ENCODE measurements at places on chromosomes 3 and 15.

- no peak for DNase-seq
- H3K36me3 ChIP-seq: no peaks in the 10 kb centered on the region
- no peaks in the 10 kb centered on the region for H3K27me3 ChIP-seq
- H3K27ac ChIP-seq: no peak overlapping the region
- no peak overlapping the region for H3K4me3 ChIP-seq
- no peaks in the 10 kb centered on the region for H3K4me1 ChIP-seq
Observed at GRCh38 chr3:27311400-27311799, 57.8 kb downstream of the NEK10 start.

DNA sequence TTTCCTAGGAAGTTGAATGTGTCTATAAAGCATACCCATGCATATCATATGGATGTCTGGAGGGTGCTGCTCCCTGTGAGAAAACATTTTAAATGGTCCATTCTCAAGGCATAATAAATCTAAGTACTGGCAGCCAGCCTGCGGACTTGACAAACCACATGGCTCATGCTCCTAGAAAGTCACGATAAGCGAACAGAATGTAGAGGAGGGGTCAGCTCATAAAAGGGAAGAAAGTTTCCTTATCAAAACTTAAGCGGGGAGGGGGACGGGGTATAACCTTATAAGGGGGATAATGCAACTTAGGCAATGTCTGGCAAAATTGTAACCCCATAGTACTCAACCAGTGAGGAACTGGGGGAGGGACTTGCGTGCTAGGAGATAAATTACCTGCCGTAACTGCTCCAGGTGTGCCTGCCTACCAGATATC is 159.8 kb upstream of the LMCD1 start:
- H3K27ac ChIP-seq: no peak overlapping the region
- no peaks in the 10 kb centered on the region for H3K36me3 ChIP-seq
- DNase-seq: peak; percentile 3
- H3K4me3 ChIP-seq: no peak overlapping the region
- no peaks in the 10 kb centered on the region for H3K4me1 ChIP-seq

- no peaks in the 10 kb centered on the region for H3K36me3 ChIP-seq
- H3K27me3 ChIP-seq: no peaks in the 10 kb centered on the region
- H3K27ac ChIP-seq: no peak overlapping the region
- H3K4me3 ChIP-seq: no peak overlapping the region
- no peak for DNase-seq
Observed at GRCh38 chr3:29353807-29354206, 72.9 kb downstream of the RBMS3 start.

GRCh38 chr3:109369510-109369909 is 32.2 kb upstream of the DPPA4 start:
- no peak for DNase-seq
- no peaks in the 10 kb centered on the region for H3K27me3 ChIP-seq
- H3K4me3 ChIP-seq: no peak overlapping the region
- no peaks in the 10 kb centered on the region for H3K36me3 ChIP-seq
- H3K27ac ChIP-seq: no peak overlapping the region

DNA sequence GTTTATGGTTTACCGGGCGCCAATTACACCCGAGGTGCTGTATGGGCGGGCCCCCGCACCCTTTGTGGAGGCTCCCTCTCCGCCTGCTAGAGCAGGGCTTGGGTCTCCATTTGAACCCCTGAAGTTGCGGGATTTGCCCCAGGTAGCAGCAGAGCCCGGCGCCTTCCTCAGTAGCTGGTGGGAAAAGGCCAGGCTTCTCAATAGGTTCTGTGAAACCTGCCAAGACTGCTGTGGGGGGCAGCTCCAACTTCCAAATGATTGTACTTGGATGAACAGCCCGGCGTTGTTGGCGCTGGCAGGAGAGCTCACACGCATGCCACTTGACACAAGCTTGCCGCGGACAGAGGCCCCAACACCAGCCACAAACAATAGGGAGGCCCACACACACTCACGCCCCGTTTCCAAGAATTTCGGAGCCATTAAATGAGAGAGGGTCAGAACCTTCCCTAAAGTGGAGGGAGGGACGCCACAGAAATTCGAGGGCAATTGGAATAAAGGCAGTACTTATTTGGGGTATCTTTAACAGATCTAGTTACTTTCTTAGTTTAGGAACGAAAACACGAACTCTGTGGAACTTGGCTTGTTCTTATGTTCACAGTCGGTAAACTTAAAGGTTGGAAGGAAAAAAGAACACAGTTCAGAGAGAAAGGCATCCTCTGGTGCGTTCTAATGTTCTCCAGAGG is 1.4 kb downstream of the EPHB3 start:
- H3K4me3 ChIP-seq: no peak overlapping the region
- peaks cover 56% of the 10 kb centered on the region for H3K27me3 ChIP-seq
- no peak for DNase-seq
- H3K27ac ChIP-seq: no peak overlapping the region

GRCh38 chr3:99708207-99708745 is 69.9 kb downstream of the COL8A1 start:
- DNase-seq: no peak
- H3K27ac ChIP-seq: no peak overlapping the region
- no peaks in the 10 kb centered on the region for H3K27me3 ChIP-seq
- no peaks in the 10 kb centered on the region for H3K36me3 ChIP-seq
- H3K4me3 ChIP-seq: no peak overlapping the region
- H3K4me1 ChIP-seq: no peaks in the 10 kb centered on the region

GRCh38 chr3:113227146-113227545 is 15.8 kb downstream of the BOC start:
- H3K4me1 ChIP-seq: peaks cover 9% of the 10 kb centered on the region
- no peak overlapping the region for H3K27ac ChIP-seq
- no peaks in the 10 kb centered on the region for H3K36me3 ChIP-seq
- H3K27me3 ChIP-seq: peaks cover 41% of the 10 kb centered on the region

DNA sequence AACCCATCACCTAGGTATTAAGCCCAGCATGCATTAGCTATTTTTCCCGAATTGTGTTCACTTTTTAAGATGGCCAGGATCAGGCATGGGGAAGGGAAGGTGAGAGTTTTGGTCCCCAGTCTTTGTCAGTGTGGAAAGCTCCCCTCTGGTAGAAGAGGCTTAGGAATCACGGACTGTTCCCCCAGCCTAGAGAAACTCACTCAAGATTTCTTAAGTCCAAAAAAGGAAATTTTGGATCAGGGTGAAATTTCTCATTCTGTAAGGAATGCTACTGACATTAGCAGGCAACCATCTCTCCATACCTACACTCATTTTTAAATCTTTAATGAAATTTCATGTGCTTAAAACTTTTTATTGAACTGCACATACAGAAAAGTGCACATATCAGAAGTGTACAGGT is 70.3 kb upstream of the GALNT15 start:
- peaks cover 18% of the 10 kb centered on the region for H3K36me3 ChIP-seq
- no peaks in the 10 kb centered on the region for H3K27me3 ChIP-seq
- no peak for DNase-seq
- peaks cover 24% of the 10 kb centered on the region for H3K4me1 ChIP-seq

- no peak for DNase-seq
- peaks cover 43% of the 10 kb centered on the region for H3K4me1 ChIP-seq
- no peak overlapping the region for H3K27ac ChIP-seq
- no peaks in the 10 kb centered on the region for H3K27me3 ChIP-seq
- no peak overlapping the region for H3K4me3 ChIP-seq
Observed at GRCh38 chr15:66945286-66945685, 120.1 kb upstream of the SMAD3 start.

Data from Calu3 (cell line).